Prostate gland (tissue), 2 donors: ENCODE measurements at places on chromosomes 11 and 22. TPM values are rescaled to one million over a fixed set of nuclear protein-coding genes. Genes with fewer than 3 reads are reported as not detected.

Gene OR2D2
- 1.2 TPM for total RNA-seq

Gene PKNOX2
- 14.7 TPM for total RNA-seq

Gene PLEKHB1
- 30.8 TPM for total RNA-seq

GRCh38 chr22:41768430-41768829, 32.0 kb upstream of the CCDC134 start:
- no peaks in the 10 kb centered on the region for H3K36me3 ChIP-seq
- H3K4me3 ChIP-seq = no peak overlapping the region

GRCh38 chr11:3222941-3223915, 4.6 kb upstream of the MRGPRG start:
- H3K27me3 ChIP-seq = no peaks in the 10 kb centered on the region
- H3K36me3 ChIP-seq = no peaks in the 10 kb centered on the region
- no peak overlapping the region for H3K4me3 ChIP-seq
- no peak for DNase-seq

DNA sequence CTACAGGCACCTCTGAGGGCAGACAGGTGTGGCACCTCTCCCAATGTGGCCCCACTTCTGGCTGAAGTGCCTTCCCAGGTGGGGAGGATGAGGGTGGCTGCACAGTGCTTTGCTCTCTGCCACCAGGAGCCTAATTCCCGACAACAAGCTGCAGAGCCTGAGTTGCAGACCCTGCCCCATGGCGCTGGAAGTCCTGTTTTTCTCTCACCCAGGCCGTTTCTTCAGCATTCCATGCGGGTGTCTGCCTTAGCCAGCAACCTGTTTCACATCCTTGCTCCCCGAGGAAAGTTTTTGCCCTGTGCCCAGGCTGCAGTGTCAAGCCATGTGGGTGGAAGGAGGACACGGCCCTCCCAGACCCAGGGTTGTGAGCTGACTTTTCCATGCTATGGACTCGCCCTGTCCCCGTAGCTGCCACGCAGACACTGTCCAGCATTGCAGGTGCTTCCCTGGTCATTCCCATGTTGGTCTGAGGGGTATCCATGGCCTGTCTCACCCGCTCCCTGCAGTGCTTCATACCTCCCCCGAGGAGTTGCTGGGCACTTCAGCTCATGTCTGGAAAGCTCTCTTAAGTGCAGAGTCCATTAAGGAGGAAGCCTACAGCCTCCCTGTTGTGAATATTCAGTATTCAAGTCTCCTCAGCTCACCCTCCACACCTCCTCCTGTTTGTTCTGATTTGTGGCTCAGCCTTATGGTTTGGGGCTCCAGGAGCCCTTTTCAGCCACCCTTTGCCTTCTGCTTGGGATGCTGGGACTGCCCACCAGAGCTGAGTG, 2.9 kb downstream of the DAGLA start:
- H3K27ac ChIP-seq = no peak overlapping the region
- no peak overlapping the region for H3K4me3 ChIP-seq
- H3K36me3 ChIP-seq = no peaks in the 10 kb centered on the region
- DNase-seq = no peak
- peaks cover 17% of the 10 kb centered on the region for H3K4me1 ChIP-seq

DNA sequence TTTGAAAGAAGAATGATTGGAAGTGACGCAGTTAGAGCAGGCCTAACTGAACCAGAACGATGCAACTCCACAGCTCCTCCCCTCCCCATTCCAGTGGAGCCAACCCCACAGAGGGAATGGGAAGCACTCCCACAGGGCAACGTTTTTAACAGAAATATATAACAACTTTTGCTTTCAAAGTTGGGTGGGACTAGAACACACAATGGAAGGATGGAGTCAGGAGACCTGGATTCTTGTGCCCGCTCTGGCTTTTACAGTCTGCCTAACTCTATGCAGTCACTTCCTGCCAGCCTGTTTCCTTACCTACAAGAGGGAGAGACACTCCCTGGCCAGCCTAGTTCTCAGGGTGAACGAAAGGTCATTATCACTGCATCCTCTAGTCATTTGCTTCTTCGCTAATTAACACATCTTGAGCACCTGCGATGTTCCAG, 75.5 kb downstream of the PACSIN2 start:
- DNase-seq = no peak
- no peak overlapping the region for H3K4me3 ChIP-seq
- H3K4me1 ChIP-seq = peaks cover 46% of the 10 kb centered on the region

- H3K27ac ChIP-seq = no peak overlapping the region
- no peaks in the 10 kb centered on the region for H3K36me3 ChIP-seq
- no peaks in the 10 kb centered on the region for H3K4me1 ChIP-seq
- H3K27me3 ChIP-seq = no peaks in the 10 kb centered on the region
- DNase-seq = no peak
- H3K4me3 ChIP-seq = no peak overlapping the region
These were observed 24.1 kb downstream of the GRAMD1B start for GRCh38 chr11:123454060-123454651.

- DNase-seq = no peak
- H3K27me3 ChIP-seq = no peaks in the 10 kb centered on the region
- no peaks in the 10 kb centered on the region for H3K4me1 ChIP-seq
- no peak overlapping the region for H3K4me3 ChIP-seq
- H3K36me3 ChIP-seq = no peaks in the 10 kb centered on the region
- no peak overlapping the region for H3K27ac ChIP-seq
These were observed 18.0 kb upstream of the BID start for GRCh38 chr22:17792299-17792698.

GRCh38 chr22:27805841-27806240, 4.3 kb upstream of the MN1 start:
- H3K27me3 ChIP-seq = no peaks in the 10 kb centered on the region
- peaks cover 4% of the 10 kb centered on the region for H3K4me1 ChIP-seq
- no peak overlapping the region for H3K4me3 ChIP-seq
- no peak overlapping the region for H3K27ac ChIP-seq
- no peaks in the 10 kb centered on the region for H3K36me3 ChIP-seq
- DNase-seq = no peak

- H3K4me1 ChIP-seq = no peaks in the 10 kb centered on the region
- no peaks in the 10 kb centered on the region for H3K36me3 ChIP-seq
- no peak overlapping the region for H3K27ac ChIP-seq
- DNase-seq = no peak
- H3K4me3 ChIP-seq = no peak overlapping the region
These were observed 91.1 kb downstream of the BRD1 start for GRCh38 chr22:49736538-49736937.

GRCh38 chr22:26364066-26365015, 64.7 kb upstream of the ASPHD2 start:
- no peak overlapping the region for H3K27ac ChIP-seq
- DNase-seq = peak; percentile 25
- no peak overlapping the region for H3K4me3 ChIP-seq
- no peaks in the 10 kb centered on the region for H3K4me1 ChIP-seq

- no peak overlapping the region for H3K4me3 ChIP-seq
- DNase-seq = no peak
- no peaks in the 10 kb centered on the region for H3K36me3 ChIP-seq
- H3K27ac ChIP-seq = no peak overlapping the region
- no peaks in the 10 kb centered on the region for H3K4me1 ChIP-seq
- no peaks in the 10 kb centered on the region for H3K27me3 ChIP-seq
These were observed 7.5 kb downstream of the SERPIND1 start for GRCh38 chr22:20781272-20781990.

DNA sequence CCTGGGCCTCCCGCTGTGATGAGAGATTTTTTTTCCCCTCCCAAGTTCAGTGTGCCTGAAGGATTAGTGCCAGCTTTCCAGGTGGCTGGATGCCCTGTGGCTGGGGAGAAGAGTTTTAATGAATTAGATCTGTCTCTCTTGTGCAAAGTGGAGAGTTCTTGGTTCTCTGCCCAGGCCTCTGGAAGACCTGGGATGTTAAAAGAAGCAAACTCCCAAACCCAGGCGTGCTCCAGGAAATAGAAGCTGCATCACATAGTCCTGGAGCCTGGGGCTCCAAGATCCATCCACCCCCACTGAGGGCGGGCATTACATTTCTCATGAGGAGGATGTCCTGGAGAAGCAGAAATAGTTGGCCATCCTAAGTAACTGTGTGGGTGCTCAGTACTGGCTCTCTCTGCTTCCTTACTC, 30.6 kb downstream of the SDHAF2 start:
- no peaks in the 10 kb centered on the region for H3K27me3 ChIP-seq
- no peak overlapping the region for H3K4me3 ChIP-seq
- H3K27ac ChIP-seq = no peak overlapping the region
- no peaks in the 10 kb centered on the region for H3K4me1 ChIP-seq
- no peak for DNase-seq

GRCh38 chr11:106076171-106076918, 802 bp downstream of the KBTBD3 start:
- DNase-seq = peak; percentile 20
- H3K27ac ChIP-seq = peak overlapping the region; percentile 98
- H3K4me3 ChIP-seq = peak overlapping the region; percentile 92

- no peak overlapping the region for H3K27ac ChIP-seq
- H3K27me3 ChIP-seq = no peaks in the 10 kb centered on the region
- no peak for DNase-seq
- H3K4me1 ChIP-seq = no peaks in the 10 kb centered on the region
- H3K36me3 ChIP-seq = no peaks in the 10 kb centered on the region
These were observed 15.4 kb downstream of the CCDC34 start for GRCh38 chr11:27347359-27348339.

DNA sequence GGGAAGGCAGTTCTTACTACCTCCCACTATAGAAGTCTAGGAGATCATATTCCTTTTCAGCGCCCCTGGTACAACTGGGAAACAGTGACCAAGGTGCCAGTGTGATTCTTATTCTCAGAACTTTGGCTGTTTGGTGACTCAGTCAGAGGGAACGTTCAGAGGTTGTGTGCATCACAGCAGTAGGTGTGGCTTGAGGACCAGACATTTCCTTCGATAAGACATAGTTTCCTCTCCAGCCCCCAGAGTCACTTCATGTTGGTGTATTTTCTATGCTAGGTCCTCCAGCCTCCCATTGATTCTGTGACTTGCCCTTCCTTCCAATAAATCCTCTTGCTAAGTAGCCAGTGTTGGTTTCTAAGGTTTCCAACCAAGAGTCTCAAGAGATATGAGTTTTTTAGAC, 171.9 kb upstream of the MPPED2 start:
- H3K4me3 ChIP-seq = no peak overlapping the region
- no peaks in the 10 kb centered on the region for H3K27me3 ChIP-seq
- H3K4me1 ChIP-seq = no peaks in the 10 kb centered on the region
- DNase-seq = no peak
- no peak overlapping the region for H3K27ac ChIP-seq
- H3K36me3 ChIP-seq = no peaks in the 10 kb centered on the region

GRCh38 chr11:119192111-119192510, 6.8 kb downstream of the NHERF4 start:
- no peaks in the 10 kb centered on the region for H3K36me3 ChIP-seq
- no peak overlapping the region for H3K4me3 ChIP-seq
- H3K27ac ChIP-seq = no peak overlapping the region
- H3K4me1 ChIP-seq = no peaks in the 10 kb centered on the region
- H3K27me3 ChIP-seq = no peaks in the 10 kb centered on the region

DNA sequence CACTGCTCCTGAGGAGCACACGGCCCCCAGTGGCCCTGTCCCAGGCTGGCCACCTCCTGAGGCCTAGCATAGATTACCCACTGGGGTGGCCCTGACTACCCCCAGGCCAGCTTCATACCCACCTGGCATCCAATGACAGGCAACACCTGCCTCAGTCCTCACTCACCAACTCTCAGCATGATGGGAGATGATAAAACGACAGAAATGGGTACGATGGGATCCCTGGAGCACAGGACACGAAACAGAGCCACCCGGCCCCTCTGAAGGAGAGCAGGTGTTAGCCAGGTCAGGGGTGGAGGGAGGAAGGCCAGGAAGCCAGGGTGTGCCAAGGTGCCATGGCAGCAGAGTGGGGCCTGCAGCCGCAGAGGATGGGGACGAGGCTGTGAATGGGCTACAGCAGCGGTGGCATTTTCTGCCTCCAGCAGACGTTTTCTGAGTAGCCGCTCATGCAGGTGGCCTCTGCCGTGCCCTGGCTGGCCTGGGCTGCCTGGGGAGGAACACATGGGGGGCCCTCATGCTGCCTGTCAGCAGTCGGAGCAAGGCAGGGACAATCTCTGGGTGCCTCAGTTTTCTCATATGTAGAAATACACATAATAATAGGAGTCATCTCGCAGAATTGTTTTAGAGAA, 50.2 kb upstream of the FGF3 start:
- no peak for DNase-seq
- no peak overlapping the region for H3K4me3 ChIP-seq
- H3K36me3 ChIP-seq = no peaks in the 10 kb centered on the region
- peaks cover 3% of the 10 kb centered on the region for H3K27me3 ChIP-seq

DNA sequence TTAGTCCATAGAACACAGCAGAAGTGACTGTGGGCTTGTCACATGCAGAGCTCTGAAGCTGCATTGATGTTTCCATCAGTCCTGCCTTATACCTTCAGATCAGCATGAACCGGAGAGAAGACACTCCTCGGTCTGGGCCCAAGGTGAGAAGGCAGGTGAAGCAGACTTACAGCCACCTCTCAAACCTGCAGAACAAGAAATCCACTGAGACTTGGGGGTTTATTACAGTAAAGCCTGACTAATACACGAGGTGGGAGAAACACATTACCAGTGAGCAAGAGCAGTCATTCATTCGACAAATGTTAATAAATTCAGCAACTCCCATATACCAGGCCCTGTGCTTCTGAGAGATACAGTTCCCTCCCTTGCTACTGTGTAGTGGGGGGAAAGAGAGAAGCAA, 279.0 kb downstream of the DDX10 start:
- no peaks in the 10 kb centered on the region for H3K27me3 ChIP-seq

GRCh38 chr11:13667245-13667644, 1.2 kb upstream of the FAR1 start:
- no peaks in the 10 kb centered on the region for H3K27me3 ChIP-seq
- no peak overlapping the region for H3K27ac ChIP-seq
- no peak overlapping the region for H3K4me3 ChIP-seq
- no peak for DNase-seq
- no peaks in the 10 kb centered on the region for H3K4me1 ChIP-seq

- no peaks in the 10 kb centered on the region for H3K4me1 ChIP-seq
- no peak overlapping the region for H3K27ac ChIP-seq
- no peaks in the 10 kb centered on the region for H3K36me3 ChIP-seq
- no peak for DNase-seq
- no peaks in the 10 kb centered on the region for H3K27me3 ChIP-seq
These were observed 371.8 kb upstream of the CHORDC1 start for GRCh38 chr11:90594658-90595057.
